T-cell (primary cell): ENCODE measurements at places on chromosomes 12 and 14.

DNA sequence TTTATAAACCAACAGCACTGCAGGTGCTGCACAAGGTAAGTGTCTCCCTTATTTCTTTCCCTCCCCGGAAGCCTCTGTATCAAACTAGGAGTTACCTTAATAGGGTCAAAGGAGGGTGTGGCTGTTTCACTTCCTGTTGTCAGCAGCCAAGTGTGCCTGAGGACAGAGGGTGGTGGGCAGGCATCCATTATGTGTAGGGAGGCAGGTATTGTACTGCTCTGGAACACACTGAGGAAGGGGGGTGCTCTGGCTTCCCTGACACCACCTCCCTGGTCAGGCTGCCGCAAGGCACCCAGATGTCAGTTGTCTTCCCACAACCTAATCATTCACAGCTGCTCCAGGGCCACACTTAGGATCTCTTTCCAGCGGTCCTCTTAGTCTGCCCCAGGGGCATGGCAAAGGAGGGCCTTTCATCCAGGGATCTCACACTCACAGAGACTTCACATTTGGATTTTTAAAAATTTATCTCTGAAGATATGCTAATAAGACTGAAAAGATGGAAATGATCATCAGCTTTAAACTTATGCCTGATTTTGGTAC, 132.0 kb upstream of the ARHGAP5 start:
- no peak for DNase-seq

GRCh38 chr14:32230695-32231280, 27.7 kb upstream of the RNU6-8 start:
- DNase-seq = no peak

DNA sequence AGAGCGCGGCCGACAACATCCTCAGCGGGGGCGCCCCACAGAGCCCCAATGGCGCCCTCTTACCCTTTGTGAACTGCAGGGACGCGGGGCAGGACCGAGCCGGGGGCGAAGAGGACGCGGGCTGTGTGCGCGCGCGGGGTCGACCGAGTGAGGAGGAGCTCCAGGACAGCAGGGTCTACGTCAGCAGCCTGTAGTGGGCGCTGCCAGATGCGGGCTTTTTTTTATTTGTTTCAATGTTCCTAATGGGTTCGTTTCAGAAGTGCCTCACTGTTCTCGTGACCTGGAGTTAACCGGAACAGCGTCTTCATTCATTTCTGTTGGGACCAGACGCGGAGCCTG, 103.8 kb upstream of the FKBP4 start:
- DNase-seq = peak; percentile 42

GRCh38 chr12:123041811-123042655, 61.6 kb downstream of the ARL6IP4 start:
- DNase-seq = no peak

- no peak for DNase-seq
These were observed 177.8 kb upstream of the SFSWAP start for GRCh38 chr12:131533139-131533538.
